ENCODE measurements at places on chromosomes 3 and 15. TPM values are rescaled to one million over a fixed set of nuclear protein-coding genes. Genes with fewer than 3 reads are reported as not detected.

DNA sequence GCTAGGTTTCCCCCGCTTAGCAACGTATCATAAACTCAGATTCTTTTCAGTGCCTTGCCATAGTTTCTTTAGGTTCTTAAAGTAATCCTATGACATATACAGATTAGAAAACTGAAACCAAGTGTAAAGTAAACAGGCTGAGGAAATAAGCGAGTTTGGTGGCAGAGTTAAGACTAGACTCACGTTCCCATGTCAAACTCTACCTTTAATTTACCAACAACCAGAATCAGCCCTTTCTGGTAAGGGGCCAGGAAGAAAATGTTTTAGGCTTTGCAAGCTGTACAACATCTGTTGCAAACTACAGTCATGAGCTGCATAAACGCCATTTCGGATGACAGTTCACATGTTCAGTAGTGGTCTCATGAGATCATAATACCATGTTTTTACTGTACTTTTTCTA lies 128.0 kb upstream of the PRICKLE2 start:
- no peak for DNase-seq

DOCK3 gene
- 2.0 TPM for polyA plus RNA-seq

EOMES gene
- 0.13 TPM for polyA plus RNA-seq

- no peak for DNase-seq
Measured at GRCh38 chr3:138426211-138426610, 8.2 kb upstream of the ESYT3 start.

NEK10 gene
- polyA plus RNA-seq, result 1.7 TPM

GRCh38 chr3:13373975-13374586 lies 46.0 kb downstream of the NUP210 start:
- DNase-seq, result no peak

DNA sequence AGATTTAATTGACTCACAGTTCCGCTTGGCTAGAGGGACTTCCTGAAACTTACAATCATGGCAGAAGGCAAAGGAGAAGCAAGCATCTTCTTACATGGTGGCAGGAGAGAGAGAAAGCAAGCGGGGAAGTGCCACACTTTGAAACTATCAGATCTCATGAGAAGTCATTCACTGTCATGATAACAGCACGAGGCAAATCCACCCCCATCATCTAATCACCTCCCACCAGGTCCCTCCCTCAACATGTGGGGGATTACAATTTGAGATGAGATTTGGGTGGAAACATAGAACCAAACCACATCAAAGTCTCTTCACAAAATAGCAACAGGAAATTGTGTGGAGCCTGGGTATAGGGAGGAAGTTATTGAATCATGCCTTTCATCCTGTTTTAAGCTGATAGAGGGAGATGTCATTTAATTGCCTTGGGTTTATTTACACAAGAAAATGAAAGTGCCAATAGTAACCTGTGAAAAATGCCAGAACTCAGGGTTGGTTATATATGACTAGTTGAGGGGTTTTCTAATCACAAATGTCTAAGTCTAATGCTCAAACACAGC lies 624.8 kb upstream of the LMCD1 start:
- peak; percentile 15 for DNase-seq

DNA sequence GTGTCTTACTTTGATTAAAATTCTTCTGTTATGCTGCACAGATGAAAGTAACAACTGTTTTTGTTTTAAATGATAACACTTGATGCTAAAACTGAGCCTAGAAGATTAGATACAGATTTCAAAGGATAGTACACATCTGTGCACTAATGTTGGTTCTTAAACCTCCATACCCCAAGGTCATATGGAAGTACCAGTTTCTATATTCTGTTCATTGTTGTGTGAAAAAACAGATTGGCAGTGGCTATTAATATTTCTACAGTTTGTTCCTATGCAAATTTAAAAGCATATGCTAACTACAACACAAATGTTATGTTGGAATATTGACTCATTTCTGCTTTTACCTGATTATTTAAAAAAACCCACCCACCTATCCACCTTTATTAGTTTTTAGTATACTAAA lies 32.0 kb upstream of the GBE1 start:
- DNase-seq, result no peak

DNA sequence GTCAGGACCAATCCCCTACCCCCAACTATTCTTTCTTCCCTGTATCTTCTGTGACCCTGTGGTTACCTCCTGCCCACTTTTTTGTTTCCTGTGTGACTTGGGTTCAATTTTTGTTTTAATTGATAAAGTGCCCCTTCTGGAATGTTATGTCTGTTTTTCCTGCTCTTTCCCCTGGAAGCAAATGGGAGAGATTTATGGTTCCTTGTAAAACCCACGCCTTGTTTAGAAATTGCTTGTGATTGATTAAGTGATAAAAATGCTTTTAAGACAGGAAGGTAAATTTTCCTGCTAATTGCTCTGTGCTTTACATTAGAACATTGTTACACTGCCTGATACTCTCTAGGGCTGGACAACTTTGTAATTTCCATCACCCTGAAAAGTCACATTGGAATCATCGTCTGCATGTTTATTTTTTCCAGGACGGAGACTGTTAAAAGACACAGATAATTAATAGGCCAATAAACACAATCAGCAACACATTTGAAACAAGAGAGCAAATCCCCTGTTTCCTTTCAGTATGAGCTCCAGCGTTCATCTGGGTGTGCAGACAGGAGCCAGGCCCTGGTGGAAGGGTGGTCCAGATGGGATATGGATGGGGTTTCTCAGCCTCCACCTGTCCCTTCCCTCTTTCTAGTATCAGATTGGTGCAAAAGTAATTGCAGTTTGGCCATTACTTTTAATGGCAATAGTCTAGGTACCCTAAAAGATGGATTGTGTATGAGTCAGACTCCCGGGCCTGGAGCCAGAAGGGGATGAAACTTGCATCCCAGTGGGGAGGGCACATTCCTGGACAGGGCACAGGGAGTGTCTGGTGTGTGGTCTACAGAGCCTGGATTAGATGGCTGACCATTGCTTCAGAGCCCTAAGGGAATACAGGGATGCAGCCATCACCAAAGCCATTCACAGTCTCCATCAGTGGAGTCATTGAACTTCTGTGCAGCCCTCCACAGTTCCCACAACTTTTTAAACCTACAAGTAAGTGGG lies 58.1 kb upstream of the AGBL1 start:
- DNase-seq, result no peak

GRCh38 chr3:43076857-43077256 lies 29.0 kb downstream of the POMGNT2 start:
- DNase-seq, result no peak

- DNase-seq, result peak; percentile 20
Measured at GRCh38 chr15:43329217-43329959, 985 bp downstream of the LCMT2 start.

DNA sequence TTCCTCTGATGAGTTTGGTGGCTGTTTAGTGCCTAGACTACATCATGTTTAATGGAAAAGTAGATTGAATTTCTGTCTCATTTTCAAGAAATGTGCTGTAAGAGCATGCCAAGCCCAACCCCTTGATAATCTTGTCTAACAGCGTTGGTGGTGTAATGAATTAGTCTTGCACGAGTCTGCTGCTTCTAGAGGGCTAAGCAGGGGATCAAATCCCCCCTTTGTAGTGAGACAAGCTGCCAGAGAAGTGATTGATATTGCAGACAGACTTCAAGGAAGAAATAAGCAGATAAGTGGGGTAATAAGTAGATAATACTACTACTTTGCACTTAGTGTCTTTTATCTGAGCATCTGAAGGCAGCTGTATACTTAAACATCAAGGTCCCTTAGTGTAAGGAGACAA lies 141.4 kb downstream of the TP63 start:
- no peak for DNase-seq

GPR62 gene
- 0.77 TPM for polyA plus RNA-seq
